ENCODE measurements at places on chromosomes 16 and 17.

GRCh38 chr17:6475411-6475810 lies 31.2 kb downstream of the PIMREG start:
- no peak for DNase-seq

GRCh38 chr17:45788057-45788456 lies 3.9 kb downstream of the CRHR1 start:
- no peak for DNase-seq

- no peak for DNase-seq
Observed at GRCh38 chr16:70720425-70721201, 34.8 kb upstream of the MTSS2 start.

DNA sequence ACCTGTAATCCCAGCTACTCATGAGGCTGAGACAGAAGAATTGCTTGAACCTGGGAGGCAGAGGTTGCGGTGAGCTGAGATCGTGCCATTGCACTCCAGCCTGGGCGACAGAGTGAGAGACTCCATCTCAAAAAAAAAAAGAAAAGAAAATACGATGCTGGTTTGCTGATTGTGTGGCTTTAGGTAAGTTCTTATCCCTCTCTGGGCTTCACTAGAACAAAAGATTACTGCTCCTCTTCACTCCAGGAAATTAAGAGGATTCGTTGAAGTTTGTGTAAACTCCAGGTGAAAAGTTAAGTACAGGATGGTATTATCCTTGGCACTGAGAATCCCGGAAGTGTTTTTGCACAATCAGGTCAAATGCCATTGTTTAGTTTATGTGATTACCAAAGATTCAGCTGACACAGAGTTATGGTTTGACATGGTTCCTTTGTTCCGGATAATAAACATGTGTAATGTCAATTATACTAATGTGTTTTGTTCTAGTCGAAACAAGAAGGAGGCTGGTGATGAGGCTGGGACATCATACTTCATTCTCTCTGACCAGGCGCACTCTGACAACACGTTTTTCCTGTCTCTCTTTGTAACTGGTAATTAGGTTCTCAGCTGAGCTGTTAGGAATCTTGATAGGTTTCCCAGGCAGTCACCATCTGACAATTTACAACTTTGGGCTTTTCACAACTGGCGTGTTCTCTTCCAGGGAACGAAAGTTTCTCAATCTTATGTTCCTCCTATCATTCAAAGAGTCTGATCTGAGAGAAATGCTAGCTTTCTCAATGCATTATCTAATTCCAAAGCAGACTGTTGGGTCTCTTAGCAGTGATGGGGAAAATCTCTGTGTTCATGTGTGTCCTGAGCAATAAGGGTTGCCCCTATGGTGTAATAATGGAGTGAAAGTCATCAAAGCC lies 10.8 kb upstream of the TAOK1 start:
- DNase-seq, result no peak

- DNase-seq, result no peak
Observed at GRCh38 chr17:40243761-40244160, 24.7 kb downstream of the WIPF2 start.
